ENCODE measurements at places on chromosomes 16 and 17. TPM values are rescaled to one million over a fixed set of nuclear protein-coding genes. Genes with fewer than 3 reads are reported as not detected.

The CA4 gene
- total RNA-seq, result not detected

The KLHL36 gene
- total RNA-seq, result 106 TPM

The TRIM72 gene
- total RNA-seq, result not detected

The BEAN1 gene
- 0.28 TPM for total RNA-seq

The RNF166 gene
- total RNA-seq, result 15.8 TPM

The TEKT1 gene
- not detected for total RNA-seq

The FADS6 gene
- total RNA-seq, result not detected

All from regular cardiac myocyte (primary cell).